ENCODE measurements at places on chromosomes 11 and 22.

- H3K27me3 ChIP-seq = no peaks in the 10 kb centered on the region
- H3K4me3 ChIP-seq = no peak overlapping the region
- no peak for DNase-seq
- H3K27ac ChIP-seq = no peak overlapping the region
Measured at GRCh38 chr11:94046796-94047195, 25.6 kb downstream of the HEPHL1 start.

GRCh38 chr22:29979777-29980321 is 96.9 kb downstream of the MTMR3 start:
- no peaks in the 10 kb centered on the region for H3K27me3 ChIP-seq
- H3K27ac ChIP-seq = no peak overlapping the region
- H3K36me3 ChIP-seq = peaks cover 10% of the 10 kb centered on the region
- H3K4me3 ChIP-seq = no peak overlapping the region
- no peak for DNase-seq

DNA sequence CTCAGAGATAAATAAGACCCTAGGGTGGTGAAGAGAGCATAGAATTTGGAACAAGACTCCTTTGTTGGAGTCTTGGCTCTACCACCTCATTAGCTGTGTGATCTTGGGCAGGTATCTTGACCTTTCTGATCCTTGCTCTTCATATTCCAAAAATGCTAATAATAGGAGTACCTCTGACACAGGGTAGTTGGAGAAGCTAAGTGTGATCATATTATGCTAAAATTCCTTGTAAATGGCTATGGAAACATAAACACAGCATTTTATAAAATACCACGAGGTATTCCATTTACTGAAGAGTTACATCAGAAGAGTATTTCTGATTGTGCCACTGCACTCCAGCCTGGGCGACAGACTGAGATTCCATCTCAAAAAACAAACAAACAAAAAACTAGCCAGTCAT is 9.4 kb downstream of the PTPRJ start:
- no peaks in the 10 kb centered on the region for H3K4me1 ChIP-seq
- no peak overlapping the region for H3K4me3 ChIP-seq
- no peaks in the 10 kb centered on the region for H3K36me3 ChIP-seq
- DNase-seq = no peak

GRCh38 chr11:112797092-112797491 is 164.1 kb upstream of the NCAM1 start:
- no peak overlapping the region for H3K4me3 ChIP-seq
- no peaks in the 10 kb centered on the region for H3K27me3 ChIP-seq
- DNase-seq = no peak
- no peak overlapping the region for H3K27ac ChIP-seq
- H3K36me3 ChIP-seq = no peaks in the 10 kb centered on the region
- no peaks in the 10 kb centered on the region for H3K4me1 ChIP-seq

DNA sequence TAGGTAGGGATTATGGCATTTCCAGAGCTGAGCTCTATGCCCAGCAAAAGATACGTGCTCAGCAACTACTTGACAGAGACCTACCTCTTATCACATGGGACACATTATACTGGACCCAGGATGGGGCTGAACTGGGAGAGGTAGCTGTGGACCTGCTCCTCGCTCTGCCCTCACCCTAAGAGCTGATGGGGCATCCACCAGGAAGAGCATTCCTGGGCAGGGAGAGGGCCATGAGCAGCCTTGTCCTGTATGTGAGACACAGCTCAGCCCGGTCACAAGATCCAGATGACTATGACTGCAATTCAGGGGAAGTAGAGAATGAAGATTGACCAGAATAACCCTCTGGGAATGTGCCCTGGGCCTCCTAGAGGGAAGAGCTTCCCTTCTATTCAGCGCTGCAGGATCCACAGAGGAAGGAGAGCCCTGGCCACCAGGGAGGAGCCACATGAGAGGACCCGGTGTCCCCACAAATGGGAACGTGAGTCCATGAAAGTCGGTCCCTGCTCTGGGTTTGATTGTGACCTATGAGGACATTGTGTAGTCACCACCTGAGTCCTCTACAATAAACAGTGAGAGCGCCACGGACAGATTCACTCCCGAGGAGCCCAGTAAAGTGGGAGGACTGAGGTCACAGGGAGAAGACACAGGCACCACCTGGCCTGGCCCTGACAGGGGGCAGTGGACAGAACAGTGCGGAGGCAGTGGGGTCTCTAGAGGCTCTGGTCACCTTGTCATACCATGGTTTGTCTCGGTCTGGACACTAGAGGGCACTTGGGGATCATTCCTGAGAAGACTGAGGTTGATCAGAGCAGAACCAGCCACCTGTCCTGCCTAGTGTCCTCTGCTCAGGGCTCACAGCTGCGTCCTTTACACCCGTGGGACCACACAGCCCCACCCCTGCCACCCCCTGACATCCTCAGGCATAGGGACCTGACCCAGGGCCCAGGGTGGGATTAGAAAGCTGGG is 99.5 kb downstream of the ZNF280B start:
- DNase-seq = peak; percentile 70
- no peaks in the 10 kb centered on the region for H3K27me3 ChIP-seq
- no peaks in the 10 kb centered on the region for H3K4me1 ChIP-seq

- H3K4me1 ChIP-seq = peaks cover 25% of the 10 kb centered on the region
- no peaks in the 10 kb centered on the region for H3K36me3 ChIP-seq
- H3K4me3 ChIP-seq = no peak overlapping the region
Measured at GRCh38 chr11:33018840-33019239, 3.2 kb downstream of the DEPDC7 start.

- no peak overlapping the region for H3K4me3 ChIP-seq
- peaks cover 11% of the 10 kb centered on the region for H3K4me1 ChIP-seq
- no peak for DNase-seq
- no peaks in the 10 kb centered on the region for H3K36me3 ChIP-seq
- H3K27ac ChIP-seq = peak overlapping the region; percentile 74
Measured at GRCh38 chr22:45246060-45246985, 5.6 kb upstream of the KIAA0930 start.

- H3K27ac ChIP-seq = no peak overlapping the region
- peaks cover 19% of the 10 kb centered on the region for H3K27me3 ChIP-seq
- peaks cover 43% of the 10 kb centered on the region for H3K4me1 ChIP-seq
- no peak overlapping the region for H3K4me3 ChIP-seq
Measured at GRCh38 chr11:44306918-44307244, 3.1 kb downstream of the ALX4 start.

DNA sequence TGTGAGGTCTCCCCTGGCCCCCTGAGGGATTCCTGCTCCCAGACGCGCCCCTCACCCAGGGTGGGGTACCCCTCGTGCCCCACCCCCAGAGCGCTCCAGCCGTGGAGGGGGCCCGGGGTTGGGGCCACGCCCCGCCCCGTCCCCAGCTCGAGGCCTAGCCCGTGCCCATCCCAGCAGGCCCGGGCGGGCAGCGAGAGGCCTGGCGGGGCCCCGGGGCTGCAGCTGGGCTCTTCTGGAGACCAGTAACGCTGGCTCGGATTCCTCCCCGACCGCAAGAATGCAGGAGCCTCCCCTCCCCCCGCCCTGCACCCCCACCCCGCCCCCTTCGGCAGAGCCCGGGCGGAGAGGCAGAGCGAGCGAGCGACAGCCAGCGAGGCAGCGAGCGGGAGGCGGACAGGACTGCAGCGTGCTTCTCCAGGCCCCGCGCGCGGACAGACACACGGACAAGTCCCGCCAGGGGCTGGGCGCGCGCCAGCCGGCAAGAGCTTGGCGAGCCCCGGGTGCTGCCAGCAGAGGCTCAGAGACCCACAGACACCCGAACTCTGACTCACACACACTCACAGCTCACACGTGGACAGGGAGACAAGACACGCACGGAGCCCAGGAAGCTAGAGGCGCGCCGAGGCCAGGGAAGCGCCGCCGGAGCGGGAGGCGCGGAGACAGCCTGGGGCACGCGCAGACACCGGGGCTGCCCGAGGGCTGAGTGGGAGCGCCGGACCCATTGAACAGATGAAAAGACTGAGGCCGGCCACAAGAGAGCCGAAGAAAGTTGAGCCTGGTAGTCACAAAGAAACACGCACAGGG is 15.2 kb downstream of the BCL9L start:
- no peaks in the 10 kb centered on the region for H3K36me3 ChIP-seq
- no peak for DNase-seq
- H3K4me3 ChIP-seq = peak overlapping the region; percentile 44
- H3K27ac ChIP-seq = peak overlapping the region; percentile 96
- no peaks in the 10 kb centered on the region for H3K27me3 ChIP-seq

DNA sequence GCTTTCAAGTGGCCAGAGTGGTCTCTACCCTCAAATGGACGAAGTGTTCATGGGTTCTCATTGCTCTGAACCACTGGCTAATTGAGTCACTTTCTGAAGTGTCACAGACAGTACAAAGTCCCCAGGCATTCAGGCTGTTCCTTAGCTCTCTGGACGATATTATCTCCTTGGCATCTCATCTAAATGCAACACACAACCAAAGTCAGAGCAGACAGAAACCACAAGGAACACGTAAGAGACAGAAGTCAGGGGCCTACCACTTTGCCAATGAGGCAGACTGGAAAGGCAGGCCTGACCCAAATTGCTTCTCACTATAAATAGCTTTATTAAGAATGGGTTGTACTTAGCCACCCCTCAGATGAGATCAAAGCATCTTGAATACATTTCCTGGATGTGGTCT is 29.0 kb upstream of the LDLRAD3 start:
- no peaks in the 10 kb centered on the region for H3K27me3 ChIP-seq
- no peak for DNase-seq
- H3K4me1 ChIP-seq = no peaks in the 10 kb centered on the region
- H3K27ac ChIP-seq = no peak overlapping the region
- H3K36me3 ChIP-seq = no peaks in the 10 kb centered on the region
- H3K4me3 ChIP-seq = no peak overlapping the region

DNA sequence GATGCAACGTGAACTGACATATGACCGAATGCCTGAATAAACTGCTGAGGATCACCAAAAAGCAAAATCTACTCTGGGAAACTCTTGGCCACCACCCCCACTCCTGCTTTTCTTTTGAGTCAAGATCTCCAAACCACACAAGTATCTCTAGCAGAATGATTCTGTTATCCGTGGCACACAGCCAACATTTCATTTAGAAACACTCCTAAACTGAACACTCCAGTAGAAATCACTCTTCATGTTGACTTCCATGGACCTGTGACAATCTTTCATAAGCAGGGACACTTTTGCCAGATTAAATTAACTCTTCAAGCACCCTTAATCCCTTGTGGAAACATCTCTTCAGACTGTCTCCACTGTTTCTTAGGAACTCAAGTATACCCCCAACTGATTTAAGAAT is 44.4 kb downstream of the VSIG10L2 start:
- no peak overlapping the region for H3K27ac ChIP-seq
- no peaks in the 10 kb centered on the region for H3K27me3 ChIP-seq
- DNase-seq = no peak
- no peaks in the 10 kb centered on the region for H3K4me1 ChIP-seq
- no peak overlapping the region for H3K4me3 ChIP-seq

- no peaks in the 10 kb centered on the region for H3K36me3 ChIP-seq
- no peaks in the 10 kb centered on the region for H3K4me1 ChIP-seq
- no peak overlapping the region for H3K27ac ChIP-seq
- no peak for DNase-seq
Measured at GRCh38 chr11:125724125-125724524, 22.0 kb upstream of the PATE1 start.

Data from vagina (tissue), 2 donors.